Stimulated activated CD4-positive, alpha-beta T cell treated with anti-CD3 and anti-CD28 coated beads, Interleukin-12 subunit alpha, Interleukin-12 subunit beta, amount 100 ng/mL, for 24 hours (primary cell): ENCODE measurements at places on chromosomes 12 and 14.

DNA sequence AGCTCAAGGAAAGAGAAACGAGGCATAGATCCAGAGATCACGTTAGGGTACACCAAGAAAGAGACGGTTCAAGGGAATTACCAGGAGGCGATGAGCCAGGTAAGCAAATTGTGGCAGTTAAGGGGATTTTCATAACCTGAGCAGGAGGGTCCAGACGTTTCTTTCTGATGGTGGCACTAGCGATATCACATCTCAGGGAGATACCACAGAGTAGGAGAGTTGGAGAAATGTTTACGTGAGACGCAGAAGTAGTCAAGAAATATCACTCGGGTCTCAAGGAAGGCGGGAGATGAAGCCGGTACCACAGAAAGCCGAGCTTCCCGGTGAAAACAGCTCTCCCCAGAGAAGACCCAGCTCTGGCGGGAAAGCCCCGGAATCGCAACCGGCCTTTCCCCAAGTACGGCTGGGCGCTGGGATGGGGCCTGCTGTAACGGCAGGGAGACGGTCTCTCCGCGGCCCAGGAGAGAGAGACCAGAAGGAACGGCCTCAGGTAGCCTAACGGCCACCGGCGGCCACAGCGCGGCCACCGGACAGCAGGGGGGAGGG, 485 bp downstream of the SENP1 start:
- no peak for DNase-seq

DNA sequence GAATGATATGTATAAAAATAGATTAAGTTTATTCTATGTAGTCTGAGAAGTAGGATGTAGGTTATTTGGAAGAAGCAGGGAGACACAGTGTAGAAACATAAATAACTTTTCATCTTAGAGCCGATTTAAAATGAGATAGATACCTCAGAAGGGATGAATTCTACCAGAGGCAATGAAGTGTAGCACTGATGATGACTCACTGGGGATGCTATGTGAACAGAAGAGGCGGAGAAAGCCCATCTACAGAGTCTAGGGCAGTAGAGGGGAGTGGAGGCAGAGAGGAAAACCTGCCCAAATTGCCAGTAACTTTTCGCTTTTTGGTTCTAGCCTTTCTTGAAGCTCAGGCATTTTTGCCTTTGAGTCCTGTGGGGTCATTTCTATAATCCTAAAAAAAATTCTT, 451.8 kb downstream of the ATP23 start:
- no peak for DNase-seq

- no peak for DNase-seq
Measured at GRCh38 chr14:54653712-54654469, 87.0 kb downstream of the SAMD4A start.

GRCh38 chr12:10293151-10293550, 14.5 kb upstream of the KLRD1 start:
- DNase-seq, result no peak

DNA sequence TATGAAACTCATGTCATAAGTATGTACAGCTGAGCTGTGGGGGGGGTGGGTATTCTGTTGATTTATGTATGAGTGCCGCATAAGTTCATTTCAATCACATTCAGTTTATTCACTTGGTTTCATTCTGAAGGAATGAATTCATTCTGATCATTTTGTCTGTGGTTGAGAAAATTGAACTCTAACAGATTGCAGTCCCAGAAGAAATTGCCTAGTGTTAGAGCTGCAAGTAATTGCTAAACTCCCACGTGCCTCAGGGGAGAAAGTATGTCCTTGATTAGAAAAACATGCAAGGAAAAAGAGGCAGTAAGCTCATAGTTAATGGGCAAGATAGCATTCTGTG, 442.4 kb upstream of the MGAT4C start:
- no peak for DNase-seq

DNA sequence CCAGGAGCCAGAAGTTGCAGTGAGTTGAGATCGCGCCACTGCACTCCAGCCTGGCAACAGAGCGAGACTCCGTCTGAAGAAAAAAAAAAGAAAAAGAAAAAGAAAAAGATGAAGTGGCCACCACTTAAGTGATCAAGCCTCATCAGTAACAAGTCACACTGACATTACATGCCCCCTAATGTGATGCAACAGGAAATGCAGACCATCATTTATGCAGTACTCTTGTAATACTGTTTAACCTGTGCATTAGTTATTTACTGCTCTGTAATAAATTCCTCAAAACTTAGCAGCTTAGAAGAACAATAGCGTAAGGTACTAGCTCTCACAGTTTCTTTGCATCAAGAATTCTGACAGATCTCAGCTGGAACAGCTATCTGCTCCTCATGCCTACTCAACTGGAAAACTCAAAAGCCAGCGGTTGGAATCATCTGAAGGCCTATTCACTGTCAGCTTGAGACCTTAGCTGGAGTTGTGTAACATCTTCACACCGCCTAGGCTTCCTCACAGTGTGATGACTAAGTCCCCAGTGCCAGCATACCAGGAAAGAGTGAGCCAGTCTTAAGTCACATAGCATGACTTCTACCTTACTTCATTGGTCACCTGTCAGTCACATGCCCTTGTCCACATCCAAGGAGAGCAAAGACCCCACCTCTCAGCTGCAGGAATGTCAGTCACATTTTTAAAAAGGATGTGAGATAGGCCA, 31.5 kb downstream of the EPS8 start:
- no peak for DNase-seq

- no peak for DNase-seq
Measured at GRCh38 chr12:132363661-132364347, 34.4 kb upstream of the GALNT9 start.

- DNase-seq, result no peak
Measured at GRCh38 chr14:81412779-81413178, 12.7 kb upstream of the STON2 start.

- DNase-seq, result no peak
Measured at GRCh38 chr14:54829486-54830224, 73.0 kb downstream of the GCH1 start.

DNA sequence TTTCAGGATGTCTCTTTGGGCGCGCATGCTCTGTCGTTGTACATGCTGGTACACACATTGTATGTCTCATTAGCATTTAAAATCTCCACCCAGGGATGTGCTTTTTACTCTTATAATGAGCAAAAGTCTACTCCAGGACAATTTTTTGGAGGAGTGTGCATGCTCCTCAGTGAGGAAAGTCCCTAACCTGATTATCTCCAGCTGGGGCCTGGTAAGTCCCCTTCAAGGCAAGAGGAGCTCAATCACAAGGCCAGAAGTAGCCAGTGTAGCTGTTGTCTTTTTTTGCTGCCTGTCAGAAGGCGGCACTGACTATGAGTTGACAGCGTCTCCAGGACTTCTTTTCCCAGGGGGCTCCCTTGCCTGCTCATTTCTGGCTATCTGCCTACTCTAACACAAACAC, 218.3 kb upstream of the CNTN1 start:
- DNase-seq, result no peak

DNA sequence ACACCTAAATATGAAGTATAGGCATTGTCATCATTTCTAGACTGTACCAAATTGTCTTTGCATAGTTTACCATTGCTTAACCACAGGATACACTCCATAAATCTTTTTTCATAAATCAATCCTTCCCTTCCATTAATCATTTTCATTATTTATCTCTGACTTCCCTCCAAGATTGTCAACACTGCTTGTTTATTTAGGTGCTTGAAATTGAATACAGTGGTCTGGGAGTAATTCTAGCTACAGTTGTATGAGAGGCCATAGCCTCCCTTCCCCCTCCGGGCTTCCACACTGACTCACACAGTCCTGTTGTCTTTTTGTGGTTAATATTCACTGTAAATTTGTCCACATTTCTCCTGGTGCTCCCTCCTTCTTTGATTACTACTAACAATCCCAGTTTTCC, 114.2 kb upstream of the ARID2 start:
- DNase-seq, result no peak

DNA sequence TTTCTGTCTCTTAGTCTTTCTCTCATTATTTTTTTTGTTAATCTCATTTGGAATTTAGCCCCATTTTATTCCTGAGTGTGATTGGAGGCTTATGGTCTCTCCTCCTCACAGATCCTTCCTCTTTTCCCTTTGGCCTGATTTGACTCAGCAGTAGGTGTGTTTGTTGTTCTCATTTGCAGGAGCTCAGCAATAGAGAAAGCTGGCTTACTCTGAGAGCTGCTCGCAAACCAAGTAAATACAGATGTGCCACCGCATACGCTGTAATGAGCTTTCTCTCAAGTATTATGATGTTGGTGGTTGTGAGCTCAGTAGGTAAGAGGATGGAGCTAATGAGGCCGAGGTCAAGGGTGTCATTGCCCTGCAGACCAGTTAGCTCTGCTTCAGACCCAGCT, 206.5 kb downstream of the ETV6 start:
- no peak for DNase-seq

GRCh38 chr12:126582231-126582630, 1517.0 kb downstream of the AACS start:
- no peak for DNase-seq

DNA sequence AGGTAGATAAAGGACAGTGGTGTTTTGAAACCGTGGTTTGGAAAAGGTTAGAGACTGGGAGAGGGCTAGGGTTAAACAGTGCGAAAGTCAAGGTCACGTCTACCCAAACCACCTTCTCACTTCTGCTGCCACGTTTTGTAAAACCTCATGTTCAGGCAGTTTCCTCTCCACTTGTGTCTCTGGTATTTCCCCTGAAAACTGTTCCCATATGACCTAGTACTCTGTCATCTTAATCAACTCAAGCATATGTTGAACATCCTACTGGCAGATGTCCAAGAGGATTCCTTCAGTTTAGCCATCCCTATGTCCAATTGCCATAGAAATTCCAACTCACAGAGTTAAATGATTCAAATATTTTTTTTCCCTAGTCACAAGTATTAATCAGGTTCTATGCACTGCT, 17.4 kb downstream of the CLEC4C start:
- DNase-seq, result no peak

- no peak for DNase-seq
Measured at GRCh38 chr12:119788786-119789185, 88.3 kb downstream of the CIT start.

- DNase-seq, result no peak
Measured at GRCh38 chr14:44297437-44297836, 209.6 kb downstream of the FSCB start.

- peak; percentile 11 for DNase-seq
Measured at GRCh38 chr12:5220835-5221234, 177.2 kb downstream of the KCNA5 start.
